DMS53 (cell line): ENCODE measurements at places on chromosomes 5 and 9.
A peak's percentile ranks its signal among the peaks of the same experiment; 100 is the strongest.

- no peak for DNase-seq
These were observed 31.3 kb upstream of the ZFYVE16 start for GRCh38 chr5:80376557-80376956.

GRCh38 chr9:14650596-14650995, 42.6 kb downstream of the ZDHHC21 start:
- no peak for DNase-seq

DNA sequence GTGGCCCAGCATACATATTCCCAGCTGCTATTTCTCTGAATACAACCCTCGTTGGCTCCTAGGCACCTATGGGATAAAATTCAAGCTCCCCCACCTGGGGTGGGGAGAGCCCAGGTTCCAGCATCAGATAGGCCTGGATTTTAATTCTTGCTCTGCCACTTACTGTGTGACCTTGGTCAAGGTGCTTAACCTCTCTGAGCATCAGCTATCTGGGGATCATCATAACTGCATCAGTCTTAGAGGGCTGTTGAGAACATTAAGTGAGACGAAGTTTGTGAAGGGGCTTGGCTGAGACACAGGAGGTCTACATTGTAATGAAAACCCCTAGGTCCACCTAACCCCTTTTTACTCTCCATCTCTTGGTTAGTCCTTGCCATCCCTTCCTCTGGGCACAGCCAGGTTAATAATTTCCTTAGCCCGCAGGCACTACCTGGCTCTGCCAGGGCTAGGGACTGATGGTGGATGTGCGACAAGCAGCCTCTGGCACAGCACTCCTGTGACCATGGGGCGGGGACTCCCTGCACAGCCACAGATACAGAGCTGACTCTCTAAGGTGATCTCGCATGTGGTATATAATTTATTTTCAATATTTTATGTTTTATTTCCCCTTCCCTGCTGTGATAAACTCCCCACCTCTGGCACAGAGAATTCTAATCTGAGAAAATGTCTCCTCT, 68.7 kb downstream of the CRB2 start:
- DNase-seq, result no peak

- peak; percentile 60 for DNase-seq
These were observed at the start of gene PCDHGA6 for GRCh38 chr5:141373673-141374317. PCDHGA6 (plus strand) TSS chr5:141373891; CDS start chr5:141374084, 193 bp downstream.

DNA sequence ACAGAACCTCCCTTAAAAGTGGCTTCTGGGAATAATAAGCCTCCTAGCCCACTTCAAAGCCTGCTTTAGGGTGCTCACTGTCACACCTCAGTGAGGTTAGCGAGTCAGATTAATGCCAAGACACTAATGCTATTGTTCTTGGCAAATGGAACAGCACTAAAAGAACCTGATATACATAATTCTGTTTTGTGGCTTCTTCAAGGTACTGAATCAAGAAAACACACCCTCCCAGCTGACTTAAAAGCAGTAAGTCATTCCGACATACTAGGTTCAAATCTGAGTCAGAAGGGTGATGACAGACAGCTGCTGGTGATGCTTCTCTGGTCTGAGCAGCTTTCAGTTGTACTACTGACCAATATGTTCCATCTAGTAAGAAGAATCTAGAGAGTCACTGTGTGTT, 121.6 kb downstream of the OXCT1 start:
- DNase-seq, result no peak

DNA sequence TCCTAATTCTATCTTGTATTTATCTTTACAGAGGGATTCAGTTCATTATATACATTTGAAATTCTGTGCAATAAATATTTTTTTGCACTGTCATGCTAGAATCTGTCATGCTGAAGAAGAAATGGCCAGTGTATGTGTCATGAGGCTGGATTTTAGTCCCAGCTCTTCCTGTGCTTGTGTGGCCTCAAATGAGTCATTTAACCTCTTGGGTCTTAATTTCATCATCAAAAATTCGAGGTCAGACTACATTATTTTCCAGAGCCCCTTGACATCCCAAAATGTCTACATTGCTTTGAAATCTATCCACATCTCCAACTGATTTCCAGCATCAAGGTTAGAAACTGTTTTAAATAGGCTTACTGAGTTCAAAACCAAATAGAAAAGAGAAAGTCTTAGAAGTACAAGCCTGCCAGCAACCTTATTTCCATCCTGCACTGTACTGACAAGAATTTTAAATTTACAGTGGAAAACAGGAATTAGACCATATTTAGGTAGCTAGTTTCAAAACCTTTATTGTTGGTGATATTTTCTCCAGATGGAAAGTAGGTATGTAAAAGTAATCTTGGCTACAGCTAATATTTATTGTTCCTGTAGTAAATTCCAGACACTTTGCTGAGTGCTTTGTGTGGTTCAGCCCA, 96.7 kb upstream of the MAMDC2 start:
- peak; percentile 59 for DNase-seq

- DNase-seq, result no peak
These were observed 69.7 kb downstream of the FOCAD start for GRCh38 chr9:20753761-20754160.

DNA sequence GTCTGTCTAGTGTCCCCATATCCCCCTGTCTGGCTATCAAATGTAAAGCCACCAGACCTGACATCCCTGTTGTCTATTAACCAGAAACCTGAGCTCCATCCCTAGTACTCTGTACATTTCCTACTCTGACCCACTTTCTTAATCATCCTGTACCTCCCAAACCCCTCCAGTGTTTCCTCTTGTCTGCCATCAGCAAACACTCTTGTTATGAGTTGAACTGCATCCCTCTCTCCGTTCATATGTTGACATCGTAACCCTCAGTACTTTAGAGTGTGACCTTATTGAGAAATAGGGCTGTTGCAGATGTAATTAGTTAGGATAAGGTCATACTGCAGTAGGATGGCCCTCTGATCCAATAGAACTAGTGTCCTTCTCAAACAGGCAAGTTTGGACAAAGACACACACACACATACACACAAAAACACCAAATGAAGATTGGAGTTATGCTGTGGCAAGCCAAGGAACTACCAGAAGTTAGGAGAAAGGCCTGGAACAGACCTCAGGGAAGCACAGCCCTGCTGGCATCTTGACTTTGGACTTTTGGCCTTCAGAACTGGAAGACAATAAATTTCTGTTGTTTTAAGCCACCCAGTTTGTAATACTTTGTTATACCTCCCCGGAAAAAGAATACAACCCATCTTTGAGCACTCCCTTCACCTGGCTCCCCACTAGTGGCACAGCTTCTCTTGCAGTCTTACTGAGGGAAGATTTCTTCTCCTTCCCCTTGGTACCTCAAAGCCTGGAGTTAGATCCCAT, 180.0 kb upstream of the PTGER4 start:
- DNase-seq, result no peak

DNA sequence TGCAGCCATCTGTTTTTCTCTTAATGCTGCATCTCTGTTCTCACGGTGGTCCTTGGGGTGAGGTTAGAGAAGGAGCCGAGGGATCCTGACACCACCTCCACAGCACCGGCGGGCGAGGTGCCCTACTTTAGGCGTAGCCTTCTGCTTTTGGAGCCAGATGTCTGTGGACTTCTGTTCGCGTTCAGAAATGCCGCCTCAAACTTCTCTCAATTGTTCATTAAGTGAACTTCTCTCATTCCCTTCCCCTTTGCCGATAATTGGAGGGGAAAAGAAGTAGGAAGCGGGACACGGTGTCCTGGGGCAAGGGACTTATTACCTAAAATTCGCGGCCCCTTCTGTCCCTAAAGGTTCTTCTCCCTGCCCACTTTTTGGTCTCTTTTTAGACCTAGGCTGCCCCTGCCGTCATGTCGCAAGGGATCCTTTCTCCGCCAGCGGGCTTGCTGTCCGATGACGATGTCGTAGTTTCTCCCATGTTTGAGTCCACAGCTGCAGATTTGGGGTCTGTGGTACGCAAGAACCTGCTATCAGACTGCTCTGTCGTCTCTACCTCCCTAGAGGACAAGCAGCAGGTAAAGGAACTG, 455 bp downstream of the KIF20A start:
- DNase-seq, result peak; percentile 51

DNA sequence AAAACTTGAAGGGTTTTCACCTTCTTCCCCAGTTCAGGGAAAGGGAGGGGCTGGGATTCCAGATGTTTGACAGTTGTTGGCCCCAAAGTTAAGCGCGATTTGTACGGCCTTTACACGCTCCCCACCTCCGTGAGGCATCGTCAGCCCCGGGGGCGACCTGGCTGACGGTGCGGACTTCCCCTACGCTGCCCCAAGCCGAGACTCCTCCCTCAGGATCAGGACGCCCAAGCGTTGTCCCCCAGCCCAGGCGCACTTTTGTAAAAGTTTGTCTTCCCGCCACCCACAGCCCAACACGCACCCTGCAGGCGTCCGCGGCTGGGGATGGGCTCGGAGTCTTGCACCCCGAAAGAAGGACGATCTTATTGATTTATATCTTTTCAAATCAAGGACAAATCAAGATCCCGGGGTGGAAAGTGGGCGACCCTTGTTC, 713 bp downstream of the MOB3B start:
- peak; percentile 49 for DNase-seq

DNA sequence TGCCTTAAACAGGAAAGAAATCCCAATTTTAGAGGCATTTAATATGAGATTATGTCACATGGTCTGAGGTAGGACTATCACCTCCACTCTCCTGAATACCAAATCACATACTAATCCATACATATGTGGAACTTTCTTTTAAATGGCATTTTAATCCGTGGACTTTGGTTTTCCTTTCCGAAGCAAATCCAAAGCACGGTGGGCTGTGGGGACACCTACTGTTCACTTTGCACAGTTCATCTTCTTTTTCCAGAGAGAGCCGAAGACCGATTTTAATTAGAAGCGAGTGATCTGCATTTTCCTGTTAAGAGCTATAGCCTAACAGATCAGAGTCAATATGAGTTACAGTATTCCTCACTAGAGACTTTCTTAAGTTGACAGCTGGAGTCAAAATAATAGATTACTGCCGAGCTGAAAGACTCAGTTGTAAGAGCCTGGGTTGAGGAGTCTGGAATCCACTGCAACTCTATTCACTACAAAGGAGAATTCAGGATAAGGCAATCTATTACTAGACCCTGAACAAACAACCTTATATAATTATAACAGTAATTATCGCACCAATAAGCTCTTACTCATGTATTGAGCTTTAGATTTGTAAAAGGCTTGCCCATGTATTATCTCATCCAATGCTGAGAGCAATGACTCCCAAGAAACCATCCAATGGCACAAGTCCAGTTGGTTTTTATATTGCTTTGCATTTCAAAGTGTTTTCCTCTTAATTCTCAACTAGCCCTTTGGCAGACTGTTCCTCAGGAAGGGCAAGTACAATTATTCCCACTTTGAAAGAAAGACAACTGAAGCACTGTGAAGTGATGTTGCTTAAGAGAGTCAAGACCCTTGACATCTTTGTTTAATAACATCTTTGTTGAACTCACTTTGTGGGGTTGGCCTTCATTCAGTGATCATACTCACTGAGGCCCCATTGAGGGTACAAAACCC, 144.7 kb downstream of the TRPM6 start:
- peak; percentile 42 for DNase-seq

GRCh38 chr9:76691517-76692313, 72.5 kb upstream of the PCA3 start:
- DNase-seq, result peak; percentile 82

DNA sequence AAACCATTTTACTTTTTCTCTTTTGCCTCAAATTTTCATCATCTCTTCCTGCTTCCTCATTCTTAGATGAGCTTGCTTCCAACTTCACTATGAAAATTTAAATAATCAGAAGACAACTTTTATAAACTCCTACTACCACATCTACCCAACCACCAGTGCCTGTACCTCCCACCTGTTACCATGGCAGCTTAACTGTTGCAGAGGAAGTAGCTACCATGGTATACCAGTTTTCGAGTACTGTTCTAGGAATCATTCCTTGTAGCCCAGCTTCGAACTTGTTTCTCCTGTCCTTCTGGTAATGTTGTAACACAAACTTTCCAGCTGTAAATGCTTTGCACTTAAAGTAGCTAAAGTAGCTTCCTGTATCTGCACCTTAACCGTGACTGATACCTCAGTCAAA, 266.8 kb upstream of the NREP start:
- DNase-seq, result no peak

- no peak for DNase-seq
These were observed 13.7 kb upstream of the ROPN1L start for GRCh38 chr5:10427978-10428377.

GRCh38 chr9:17491780-17492179, 87.1 kb upstream of the SH3GL2 start:
- DNase-seq, result no peak

DNA sequence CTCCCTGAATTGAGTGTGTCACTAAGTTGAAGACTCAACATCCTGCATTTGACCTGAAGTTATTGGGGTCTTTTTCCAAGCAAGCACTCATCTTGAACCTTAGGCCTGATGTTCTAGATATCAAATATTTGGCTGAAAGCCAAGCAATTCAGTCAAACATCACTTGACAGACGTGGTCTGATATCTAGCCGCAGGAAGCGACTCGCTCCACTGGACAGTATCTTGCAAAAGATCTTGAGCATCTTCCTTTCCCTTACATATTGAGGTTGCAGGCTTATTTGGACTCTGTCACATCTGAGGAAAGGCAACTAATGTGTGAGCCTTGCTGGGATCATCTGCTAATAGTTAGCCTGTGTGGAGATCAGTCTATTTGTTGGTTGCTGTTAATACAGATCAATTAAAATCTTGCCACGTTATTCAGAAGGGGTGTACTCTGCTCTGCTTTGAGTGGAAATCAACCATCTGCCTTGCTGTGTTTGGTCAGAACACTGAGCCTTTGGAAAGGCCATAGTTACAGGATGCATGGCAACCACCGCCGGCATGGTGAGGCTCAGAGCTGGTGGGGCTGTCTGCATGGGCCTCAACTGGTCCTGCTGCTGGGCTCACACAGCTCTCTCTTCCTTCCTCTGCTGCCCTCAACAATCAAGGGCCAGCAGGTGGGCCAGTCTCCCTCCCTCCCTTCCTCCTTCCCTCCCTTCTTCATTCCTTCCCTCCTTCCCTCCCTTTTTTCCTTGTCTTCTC, 166.9 kb upstream of the KLF9 start:
- DNase-seq, result no peak

DNA sequence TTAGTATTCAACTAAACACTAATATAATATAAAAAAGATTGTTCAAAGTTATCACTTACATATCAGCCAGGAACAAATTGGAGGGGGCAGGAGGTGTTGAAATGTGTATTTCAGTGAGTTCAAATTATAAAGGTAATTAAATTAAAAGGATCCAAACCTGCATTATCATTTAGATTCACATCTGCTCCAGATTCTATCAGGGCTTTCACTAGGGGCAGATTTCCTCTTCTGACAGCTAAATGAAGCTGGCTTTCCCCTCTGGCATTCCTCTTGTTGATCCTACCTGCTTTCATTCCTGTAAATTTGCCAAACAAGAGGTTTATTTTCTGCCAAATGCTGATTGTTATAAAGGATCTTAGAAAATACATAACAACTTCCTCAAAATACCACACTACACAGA, 86.3 kb upstream of the GCNT4 start:
- DNase-seq, result no peak

- DNase-seq, result no peak
These were observed 154.7 kb downstream of the ATP10B start for GRCh38 chr5:160697281-160697680.
